CD8-positive, alpha-beta T cell (primary cell): ENCODE measurements at places on chromosomes 7 and 10.

DNA sequence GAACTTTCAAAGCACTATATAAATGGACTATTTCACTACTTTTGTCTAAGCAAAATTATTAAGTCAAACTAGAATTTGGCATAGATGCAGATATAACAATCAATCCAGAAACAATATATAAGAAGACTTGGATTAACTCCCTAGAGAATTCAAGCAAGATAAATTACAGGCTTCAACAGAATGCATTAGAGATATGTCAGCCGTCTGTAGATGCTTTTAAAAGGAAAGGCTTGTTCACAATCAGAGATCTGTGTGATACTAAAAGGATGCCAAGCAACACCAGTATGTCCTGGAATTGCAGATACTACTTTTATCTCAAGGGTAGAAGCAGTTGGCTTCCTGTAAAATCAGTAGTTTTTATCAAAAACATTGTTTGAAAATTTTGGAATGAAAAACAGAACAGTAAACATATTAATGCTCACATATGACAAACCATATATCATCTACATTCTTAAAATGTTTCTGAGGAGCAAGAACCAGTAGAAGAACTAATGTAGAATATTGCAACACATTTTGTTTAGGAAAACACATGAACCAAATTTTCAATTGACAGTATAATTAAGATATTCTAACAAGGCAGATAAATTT is 947.9 kb upstream of the LRRN3 start:
- DNase-seq, result no peak

DNA sequence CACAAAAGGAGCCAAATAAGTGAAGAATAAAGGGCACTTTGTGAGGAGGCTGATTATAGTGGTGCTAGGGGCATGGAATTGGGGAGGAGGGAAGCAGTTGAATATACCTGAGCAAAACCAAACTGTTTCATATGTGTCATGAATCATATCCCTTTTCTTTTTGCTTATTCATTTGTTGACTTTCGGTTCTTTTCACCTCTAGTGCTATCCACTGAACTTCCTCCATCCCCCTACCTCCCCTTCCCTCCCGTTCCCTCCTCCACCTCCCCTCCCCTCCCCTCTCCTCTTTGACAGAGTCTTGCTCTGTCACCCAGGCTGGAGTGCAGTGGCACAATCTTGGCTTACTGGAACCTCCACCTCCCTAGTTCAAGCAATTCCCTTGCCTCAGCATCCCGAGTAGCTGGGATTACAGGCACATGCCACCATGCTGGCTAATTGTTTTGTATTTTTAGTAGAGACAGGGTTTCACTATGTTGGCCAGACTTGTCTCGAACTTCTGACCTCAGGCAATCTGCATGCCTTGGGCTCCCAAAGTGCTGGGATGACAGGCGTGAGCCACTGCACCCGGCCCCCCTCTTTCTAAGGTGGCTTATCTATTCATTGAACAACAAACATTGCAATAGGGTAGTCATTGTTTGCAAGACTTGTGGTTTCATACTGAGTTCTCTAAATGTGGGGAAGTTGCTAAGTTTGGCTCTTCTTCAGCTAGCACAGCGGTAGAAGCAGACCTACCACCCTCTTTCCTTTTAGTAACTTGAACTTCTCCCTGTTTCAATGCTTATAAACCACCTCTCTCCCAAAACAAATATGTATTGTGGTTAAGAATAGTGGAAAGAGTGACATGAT is 150.4 kb upstream of the PRPS1L1 start:
- no peak for DNase-seq

GRCh38 chr10:43461950-43462349 is 25.0 kb downstream of the ZNF487 start:
- no peak for DNase-seq

DNA sequence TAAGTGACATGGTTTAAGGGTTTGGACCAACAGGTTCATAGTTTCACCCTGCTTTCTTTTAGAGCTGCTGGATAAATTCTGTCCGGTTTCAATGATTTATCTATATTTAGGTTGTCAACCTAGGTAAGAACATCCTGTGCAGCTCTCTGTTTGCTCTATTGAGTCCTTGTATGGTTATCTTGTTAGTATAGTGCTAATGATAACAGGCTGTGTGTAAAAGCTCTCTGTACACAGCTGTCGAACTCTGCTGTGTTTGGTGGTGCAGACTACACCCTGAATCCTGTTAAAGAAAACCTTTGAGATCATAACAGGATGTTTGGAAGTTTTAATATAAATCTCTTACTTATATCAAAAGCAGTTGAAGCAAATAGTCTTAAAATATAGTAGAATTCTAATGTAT is 219.2 kb downstream of the SDK1 start:
- no peak for DNase-seq

DNA sequence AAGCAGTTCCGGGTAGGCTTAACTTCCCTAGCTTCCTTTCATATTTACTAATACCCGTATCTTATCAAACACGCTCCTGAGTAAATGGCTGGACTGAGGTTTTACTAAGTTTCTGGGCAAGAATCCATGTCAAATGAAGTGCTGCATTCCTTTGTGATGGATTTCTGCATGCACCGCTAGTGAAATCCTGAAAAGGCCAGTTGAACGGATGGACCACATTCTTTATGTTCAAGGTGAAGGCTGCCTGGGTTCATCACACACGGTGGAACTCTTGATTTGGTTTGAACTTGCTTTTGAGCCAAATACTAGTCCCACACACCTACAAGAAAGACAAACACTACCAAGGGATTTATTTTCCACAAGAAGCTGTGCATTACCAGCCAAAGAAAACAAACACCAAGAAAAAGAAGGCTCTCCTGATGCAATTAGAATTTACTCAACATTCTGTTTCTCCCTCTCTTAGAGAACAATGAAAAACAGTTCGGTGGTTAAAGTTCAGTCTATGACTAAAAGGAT is 255.0 kb upstream of the SEMA3C start:
- DNase-seq, result no peak

- no peak for DNase-seq
Measured at GRCh38 chr7:131076032-131076431, 251.6 kb upstream of the MKLN1 start.

DNA sequence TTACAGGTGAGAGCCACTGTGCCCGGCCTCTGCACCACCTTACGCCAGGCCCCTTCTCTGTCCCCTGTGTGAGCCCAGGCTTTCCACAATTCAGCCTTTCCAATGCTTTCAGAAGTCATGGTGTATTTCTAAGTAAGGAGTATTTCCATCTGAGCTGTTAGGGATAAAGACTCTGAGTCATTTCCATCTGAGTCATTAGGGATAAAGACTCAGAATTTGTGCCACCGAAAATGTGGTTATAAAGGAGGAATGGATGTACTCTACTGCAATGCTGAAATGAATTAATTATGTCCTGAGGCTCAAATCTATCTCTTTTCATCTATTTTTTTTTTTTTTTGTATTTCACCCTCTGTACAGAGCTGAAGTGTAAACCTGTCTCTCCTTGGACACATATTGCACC is 84.0 kb downstream of the GATA3 start:
- no peak for DNase-seq

DNA sequence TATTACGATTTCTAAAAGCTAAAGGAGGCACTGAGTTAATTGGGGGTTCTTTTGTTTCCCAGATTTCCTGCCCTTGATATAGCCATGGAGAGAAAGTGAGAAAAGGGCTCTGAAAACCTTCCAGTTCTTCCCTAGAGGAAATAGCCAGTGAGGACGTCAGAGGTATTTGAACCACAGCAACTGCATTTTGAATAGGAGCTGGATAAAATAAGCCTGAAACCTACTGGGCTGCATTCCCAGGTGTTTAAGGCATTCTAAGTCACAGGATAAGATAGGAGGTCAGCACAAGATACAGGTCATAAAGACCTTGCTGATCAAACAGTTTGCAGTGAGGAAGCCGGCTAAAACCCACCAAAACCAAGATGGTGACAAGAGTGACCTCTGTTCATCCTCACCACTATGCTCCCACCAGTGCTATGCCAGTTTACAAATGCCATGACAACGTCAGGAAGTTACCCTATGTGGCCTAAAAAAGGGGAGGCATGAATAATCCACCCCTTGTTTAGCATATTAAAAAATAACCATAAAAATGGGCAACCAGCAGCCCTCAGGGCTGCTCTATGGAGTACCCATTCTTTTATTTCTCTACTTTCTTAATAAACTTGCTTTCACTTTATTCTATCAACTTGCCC is 85.1 kb upstream of the FRMD4A start:
- DNase-seq, result no peak

- no peak for DNase-seq
Measured at GRCh38 chr10:81708929-81709328, 166.1 kb upstream of the NRG3 start.

GRCh38 chr7:107043921-107044346 is 571 bp upstream of the PRKAR2B start:
- no peak for DNase-seq
